ENCODE measurements at places on chromosomes 6 and 20.

DNA sequence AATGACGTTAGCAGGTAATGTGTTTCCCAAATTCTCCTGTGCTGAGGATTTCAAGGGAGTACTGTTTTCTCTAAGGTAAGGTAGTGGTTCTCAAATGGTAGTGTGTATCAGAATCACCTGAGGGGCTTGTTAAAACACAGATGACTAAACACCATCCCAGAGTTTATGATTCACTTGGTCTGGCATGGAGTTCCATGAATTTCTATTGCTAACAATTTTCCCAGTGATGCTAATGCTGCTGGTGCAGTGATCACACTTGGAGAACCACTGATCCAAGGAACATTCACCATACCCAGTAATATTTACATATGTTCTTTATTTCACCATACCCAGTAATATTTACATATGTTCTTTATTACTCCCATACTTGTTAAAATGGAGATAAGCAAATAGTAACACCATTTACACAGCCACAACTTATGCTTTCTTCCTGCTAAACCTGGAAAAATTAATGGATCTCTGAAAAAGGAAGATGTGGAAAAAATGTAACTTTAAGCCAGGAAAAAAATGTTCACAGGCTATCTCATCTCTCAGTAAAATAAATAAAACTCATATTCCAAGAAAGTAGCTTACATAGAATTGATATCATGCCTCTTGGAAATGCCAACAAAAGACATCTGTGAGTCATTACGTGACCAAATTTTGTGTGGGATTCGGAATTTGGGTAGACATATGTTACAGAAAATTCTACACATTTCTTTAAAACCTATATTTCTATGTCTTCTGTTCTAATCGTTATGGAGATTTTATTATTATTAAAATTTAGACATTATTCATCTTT lies 129.5 kb downstream of the MMUT start:
- no peak for DNase-seq

DNA sequence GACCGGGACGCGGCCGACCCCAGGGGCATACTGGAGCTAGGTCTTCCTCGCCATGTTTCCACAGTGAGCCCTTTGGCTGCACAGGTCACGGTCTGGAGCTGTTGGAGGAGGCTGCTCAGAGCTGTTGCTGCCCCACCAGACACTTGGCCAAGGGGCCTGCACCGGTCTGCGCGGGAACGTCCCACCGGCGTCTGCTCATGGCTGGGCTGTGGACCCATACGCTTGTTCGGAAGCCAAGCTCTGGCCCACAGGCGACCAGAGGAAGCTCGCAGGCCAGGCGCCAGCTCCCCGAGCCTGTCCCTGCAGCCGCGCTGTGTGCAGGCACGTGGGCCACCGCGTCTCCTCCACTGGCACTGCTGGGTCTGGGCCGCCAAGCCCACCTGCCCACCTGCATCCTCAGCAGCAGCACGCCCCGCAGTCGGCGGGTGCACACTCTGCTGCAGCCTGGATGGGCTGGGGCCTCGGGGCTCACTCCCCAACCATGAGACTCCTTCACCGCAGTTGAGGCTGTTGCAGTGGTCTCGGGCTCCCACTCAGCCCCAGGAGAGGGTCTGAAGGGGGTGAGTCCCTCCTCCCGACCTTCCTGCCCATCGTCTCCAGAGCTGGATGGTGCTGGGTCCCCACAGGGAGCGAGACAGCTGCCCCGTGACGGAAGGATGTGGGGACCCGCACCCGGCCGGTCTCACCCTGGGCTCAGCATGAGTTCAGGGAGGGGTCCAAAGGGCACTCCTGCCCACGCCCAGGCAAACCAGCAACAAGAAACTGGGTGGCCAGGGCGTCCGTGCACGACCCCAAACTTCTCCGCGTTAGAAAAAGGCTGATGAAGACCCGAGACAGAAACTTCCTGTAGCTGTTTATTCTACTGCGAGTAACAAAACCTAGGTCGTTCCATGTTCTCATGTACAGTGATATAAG lies 15.5 kb upstream of the TCFL5 start:
- no peak for DNase-seq

DNA sequence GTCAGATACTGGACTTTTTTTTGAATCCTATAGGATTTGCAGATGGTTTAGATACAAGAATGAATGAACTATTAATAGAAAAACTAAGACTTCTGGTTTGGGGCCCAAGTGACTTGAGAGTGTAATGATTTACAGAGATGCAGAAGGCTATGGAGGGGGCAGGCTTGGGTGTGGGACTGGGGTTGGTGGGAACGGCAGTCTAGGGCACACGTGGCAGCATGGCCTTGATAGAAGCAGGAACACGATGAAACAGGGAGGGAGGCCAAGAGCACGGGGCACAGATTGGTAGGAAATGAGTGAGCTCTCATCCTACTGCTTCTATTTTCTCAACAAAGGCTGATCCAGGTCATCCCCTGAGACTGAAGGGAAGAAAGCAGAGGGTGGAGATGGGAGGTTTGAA lies 3.4 kb upstream of the UST start:
- no peak for DNase-seq

- DNase-seq, result no peak
Observed at GRCh38 chr20:48631114-48632016, 196.4 kb downstream of the PREX1 start.

- no peak for DNase-seq
Observed at GRCh38 chr20:59571151-59571550, 33.2 kb upstream of the PHACTR3 start.

DNA sequence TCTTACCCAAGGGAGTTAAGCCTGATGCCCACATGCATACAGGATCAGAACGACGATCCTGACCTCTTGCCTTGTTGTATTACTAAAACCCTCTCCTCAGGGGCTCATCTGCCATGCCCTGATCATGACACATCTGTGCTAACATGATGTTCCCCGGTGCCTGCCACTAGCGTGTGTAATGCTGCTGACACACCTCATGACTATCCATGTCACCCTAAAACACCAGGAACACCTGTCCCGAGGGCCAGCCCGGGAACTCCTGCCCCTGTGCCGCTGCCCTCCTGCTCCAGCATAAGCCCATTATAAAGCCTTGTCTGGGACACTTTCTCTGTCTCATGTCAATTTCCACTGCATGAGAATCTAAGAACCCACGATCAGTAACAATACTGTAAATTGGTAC lies 7.6 kb downstream of the SERPINB6 start:
- no peak for DNase-seq

DNA sequence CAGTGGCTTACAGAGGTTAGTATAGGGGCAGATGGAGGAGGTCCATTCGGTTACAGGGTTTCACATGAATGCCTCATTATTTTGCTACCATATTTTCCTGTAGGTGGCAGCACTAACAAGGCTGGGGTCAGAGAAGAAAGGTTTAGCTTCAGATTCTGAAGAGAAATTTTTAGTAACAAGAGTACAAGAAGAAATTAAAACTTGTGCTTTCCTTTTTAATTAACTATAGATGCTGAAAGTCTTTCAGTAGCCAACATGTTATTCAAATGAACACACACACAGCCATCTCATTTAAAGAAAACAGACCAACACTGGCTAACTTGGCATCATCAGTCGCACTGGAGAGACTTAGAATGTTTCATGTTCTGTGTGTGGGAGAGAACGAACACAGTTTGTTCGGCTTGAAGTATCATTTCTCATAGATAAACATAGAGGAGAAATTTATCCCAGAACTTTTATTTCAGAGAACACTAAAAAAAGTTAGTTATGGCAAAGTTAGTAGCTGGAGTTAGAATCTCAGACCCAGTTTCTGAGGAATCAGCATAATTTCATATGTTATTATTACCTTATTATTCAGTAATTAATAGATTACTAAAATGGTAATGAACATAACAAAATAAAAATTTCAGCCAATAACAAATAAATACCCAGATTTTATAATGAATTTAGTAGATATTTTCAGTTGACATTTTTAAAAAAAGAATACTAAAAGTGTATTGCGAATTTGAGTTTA lies 314.0 kb upstream of the RSPO3 start:
- peak; percentile 29 for DNase-seq

DNA sequence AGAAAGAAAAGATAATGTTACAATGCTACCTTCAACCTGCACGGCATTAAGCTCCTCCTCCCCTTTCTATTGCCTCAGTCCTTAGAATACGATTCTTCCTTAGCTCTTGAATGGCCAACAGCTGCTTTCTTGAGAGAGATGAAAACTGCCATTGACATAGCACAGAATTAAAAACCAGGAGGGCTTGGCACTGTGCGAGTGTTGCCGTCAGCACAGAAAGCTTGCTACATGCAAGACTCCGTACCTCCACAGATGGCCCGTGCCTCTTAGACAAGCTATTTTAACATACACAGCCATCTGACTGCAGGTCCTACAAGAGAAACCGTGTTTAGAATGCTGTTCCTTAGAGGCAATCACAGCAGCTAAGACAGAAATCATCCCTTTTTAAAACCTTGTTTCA lies 51.7 kb downstream of the ALDH5A1 start:
- DNase-seq, result no peak

DNA sequence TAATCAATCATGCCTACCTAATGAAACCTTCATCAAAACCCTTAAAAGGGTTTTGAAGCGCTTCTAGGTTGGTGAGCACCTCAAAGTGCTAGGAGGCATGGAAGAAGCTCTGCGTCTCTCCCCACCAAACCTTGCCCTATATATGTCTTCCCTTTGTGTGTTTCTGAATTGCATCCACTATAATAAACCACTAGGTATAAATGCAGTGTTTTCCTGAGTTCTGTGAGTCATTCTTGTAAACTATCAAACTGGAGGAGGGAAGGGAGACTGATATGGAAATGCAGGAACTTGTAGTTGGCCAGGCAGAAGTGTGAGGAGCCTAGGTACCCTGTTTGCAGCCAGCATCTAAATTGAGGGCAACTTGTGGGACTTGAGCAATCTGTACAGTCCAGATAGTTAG lies 698.8 kb downstream of the DOK5 start:
- DNase-seq, result no peak

DNA sequence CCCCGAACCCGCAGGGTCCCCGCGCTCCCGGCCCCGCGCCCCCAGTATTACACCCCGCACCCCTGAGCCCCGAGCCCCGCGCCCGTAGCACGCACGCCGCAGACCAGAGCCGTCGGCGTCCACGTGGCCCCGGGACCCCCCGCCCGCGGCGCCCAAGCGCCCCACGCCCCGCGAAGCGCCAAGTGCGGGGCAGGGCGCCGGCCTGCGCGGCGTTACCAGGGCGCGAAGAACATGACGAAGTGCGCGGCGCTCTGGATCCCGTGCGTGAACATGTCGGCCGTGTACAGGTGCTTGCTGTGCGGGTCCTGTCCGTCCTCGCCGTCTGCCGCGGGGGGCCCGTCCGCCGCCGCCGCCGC lies 312 bp downstream of the TXNDC5 start:
- DNase-seq, result peak; percentile 27

DNA sequence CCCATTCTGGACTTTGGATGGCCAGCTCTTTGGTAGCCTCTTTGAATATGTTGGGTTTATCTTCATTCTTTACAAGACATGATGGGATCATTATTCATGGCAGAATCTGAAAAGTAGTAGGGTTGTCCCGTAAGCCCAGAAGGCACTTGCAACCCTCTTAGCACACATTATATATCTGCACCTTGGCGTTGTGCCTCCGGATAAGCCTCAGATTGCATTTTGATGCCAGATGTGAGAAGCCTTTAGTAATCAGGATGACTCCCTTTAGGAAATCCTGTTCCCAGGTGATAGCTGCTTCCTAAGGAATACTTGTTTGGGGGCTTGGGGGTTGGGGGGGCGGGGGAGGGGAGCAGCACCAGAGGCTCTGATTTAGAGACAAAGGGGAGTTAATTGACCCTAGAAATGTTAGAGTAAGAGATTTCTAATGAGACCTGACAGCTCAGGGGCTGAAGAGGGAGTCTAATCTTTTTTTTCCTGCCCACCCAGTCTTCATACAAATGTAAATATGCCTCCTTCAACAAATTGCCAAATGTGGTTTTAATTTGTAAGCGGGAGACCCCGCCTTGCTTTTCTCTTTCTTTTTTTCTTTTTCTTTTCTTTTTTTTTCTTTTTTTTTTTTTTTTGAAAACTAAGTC lies 55.1 kb downstream of the JAG1 start:
- no peak for DNase-seq

DNA sequence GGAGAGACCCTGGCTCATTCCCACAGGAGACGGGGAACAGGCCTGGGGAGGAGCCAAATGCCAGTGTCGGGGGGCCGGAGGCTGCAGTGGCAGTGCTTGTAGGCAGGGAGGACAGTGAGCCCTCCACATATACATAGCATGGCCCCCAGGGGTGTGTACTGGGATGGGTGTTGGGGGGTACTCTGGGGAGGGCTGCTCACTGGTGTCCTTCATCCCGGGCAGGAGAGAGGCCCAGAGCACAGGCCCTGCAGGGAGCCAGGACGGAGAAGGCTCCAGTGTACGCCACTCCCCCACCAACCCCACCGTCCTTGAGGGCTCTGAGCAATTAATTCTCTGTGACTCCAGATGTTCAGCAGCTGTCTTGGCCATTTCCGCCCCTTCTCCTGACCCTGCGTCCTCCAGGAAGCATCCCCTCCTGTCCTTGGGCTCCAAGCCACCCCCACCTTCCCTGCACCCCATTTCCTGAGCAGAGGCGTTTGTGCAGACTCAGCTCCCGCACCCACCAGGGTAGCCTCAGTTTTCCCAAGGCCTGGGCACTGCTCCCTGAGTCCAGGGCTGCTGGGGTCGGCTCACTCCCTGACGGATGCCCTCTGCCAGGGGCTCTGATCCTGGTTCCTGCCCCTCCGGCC lies 3.4 kb upstream of the ABHD16B start:
- DNase-seq, result no peak

DNA sequence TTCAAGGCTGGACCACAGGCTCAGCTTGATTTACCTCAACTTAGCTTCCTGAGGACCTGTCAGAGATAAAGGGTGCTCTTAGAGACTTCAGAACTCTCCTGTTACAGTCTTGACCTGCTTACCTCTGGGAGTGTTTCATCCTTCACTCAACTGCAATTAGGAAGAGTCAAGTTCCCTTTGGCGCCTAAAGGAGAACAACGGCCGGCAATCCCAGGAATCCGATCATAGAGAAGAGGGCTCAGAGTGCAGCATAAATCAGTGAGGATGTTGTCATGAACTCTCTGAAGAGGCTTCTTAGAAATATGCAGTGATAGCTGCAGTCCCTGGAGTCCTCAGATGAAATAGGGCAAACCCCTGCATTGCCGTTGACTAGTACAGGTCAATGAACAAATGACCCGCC lies 36.4 kb downstream of the LYRM2 start:
- no peak for DNase-seq

DNA sequence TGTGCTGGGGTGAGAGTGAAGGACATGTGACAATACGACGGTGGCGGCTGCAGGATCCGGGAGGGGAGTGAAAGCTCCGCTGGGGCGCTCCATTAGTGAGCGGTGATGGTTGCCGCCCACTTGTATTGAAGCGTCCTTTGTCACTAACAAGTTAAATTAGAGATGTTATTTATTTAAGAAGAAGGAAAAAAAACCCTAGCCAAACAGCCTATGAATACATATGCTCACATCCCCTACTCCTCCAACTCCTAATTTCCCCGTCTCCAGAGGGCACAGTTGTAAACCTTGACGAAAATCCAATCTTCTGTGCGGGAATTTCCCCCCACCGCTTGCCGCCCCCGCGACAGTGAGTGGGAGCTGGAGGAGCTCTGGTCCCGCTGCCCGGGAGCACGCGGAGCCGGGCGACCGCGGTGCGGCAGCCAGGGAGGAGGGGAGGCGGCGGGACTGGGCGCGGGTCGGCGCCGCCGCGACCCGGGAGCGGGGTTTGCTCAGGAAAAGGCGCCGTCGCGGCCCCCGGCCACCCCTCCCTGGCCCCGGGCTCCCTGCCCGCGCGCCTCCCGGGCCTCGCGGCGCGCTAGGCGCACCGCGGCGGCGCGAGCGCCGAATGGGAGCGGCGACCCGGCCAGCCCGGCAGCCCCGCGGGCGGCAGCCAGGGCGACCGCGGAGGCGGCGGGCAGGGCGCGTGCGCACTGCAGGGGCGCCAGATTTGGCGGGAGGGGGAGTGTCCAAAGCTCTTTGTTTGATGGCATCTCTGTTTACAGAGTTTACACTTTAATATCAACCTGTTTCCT lies at the start of gene MYB:
Gene MYB, plus strand, starts transcription at position 767 of the 791 bp plus-strand sequence. CDS start 206 bp downstream, outside the sequence.
- peak; percentile 90 for DNase-seq

- no peak for DNase-seq
Observed at GRCh38 chr6:513961-514360, 122.4 kb downstream of the IRF4 start.
